Osteocyte (in vitro differentiated cells): ENCODE measurements at places on chromosomes 12 and 14. TPM values are rescaled to one million over a fixed set of nuclear protein-coding genes. Genes with fewer than 3 reads are reported as not detected.

DNA sequence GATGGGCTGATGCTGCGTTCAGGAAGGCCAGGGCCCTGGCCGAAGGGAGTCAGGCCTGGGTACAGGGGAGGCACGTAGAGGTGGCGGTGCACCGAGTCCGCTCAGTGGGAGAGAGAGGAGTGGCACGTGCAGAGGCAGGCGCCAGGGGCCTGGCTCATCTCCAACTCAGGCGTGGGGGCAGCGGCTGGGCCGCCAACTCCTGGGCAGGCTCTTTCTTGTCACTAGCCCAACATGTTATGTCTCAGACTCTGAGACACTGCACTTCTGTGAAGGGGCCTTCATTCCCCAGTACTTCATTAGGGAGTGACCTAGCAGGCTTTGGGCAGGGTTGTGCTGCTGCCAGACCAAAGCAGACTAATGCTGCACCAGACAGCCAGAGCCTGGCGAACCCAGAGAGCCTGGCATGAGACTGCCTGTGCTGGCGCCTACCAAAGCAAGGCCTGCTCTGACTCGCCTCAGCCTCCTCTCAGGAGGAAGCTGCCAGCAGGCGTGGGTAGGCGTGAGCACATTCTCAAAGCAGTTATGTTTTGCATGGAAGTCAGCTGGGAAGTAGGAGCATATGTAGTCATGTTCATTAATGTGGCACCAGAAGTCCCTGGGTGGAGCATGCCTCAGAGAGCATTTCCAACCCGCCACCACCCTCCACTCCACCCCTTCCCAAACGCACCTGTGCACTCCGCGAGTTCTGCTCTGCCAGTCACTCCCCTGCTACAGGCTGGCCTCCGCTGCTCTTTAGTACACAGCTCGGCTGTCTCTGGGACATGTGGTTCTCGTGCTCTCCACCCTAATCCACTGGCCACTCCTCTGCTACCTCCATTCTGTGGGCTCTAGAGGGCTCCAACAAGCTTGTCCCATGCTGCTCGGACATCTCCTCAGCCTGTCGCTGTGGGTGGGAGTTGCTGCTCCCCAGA, 9.7 kb downstream of the CKB start:
- DNase-seq: no peak
- no peak overlapping the region for H3K27ac ChIP-seq
- H3K4me1 ChIP-seq: peaks cover 4% of the 10 kb centered on the region
- H3K36me3 ChIP-seq: peaks cover 15% of the 10 kb centered on the region
- H3K27me3 ChIP-seq: no peaks in the 10 kb centered on the region

GRCh38 chr12:26803552-26803951, 29.4 kb downstream of the ITPR2 start:
- H3K27ac ChIP-seq: peak overlapping the region; percentile 83
- no peaks in the 10 kb centered on the region for H3K27me3 ChIP-seq
- peaks cover 45% of the 10 kb centered on the region for H3K4me1 ChIP-seq
- no peak overlapping the region for H3K4me3 ChIP-seq
- H3K36me3 ChIP-seq: peaks cover 2% of the 10 kb centered on the region

- no peaks in the 10 kb centered on the region for H3K36me3 ChIP-seq
- H3K4me1 ChIP-seq: no peaks in the 10 kb centered on the region
- H3K4me3 ChIP-seq: no peak overlapping the region
- no peaks in the 10 kb centered on the region for H3K27me3 ChIP-seq
- no peak overlapping the region for H3K27ac ChIP-seq
- DNase-seq: no peak
Measured at GRCh38 chr14:97543221-97543620, 746.0 kb downstream of the VRK1 start.

DNA sequence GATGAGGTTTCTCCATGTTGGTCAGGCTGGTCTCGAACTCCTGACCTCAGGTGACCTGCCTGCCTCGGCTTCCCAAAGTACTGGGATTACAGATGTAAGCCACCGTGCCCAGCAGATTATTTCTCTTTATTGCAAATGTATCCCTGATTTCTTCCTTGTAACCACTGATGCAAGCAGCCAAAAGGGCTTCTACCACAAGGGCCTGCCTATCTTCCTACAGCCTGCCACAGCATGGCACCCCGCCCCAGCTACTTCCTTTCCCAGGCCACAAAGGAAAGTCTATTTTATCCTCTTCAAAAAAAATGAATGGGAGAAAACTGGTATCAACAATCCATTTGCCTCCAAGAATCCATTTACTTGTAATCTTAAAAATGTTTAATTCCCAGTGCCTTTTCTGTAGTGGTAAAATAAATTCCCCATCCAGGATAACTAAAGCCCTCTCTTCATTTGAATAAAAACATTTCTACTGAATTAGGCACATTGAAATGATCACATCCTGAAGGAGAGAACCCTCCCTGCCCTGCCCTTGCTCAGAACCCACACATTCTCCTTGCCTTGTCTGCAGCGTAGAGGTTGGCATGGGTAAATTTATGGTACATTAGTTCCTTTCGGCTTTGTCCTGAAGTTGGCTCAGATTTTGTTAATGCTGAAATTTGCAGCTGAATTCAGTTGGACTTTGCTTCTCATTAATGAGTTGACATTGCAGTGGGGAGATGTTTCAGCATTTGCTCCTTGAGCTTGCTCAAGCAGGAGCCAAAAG, 19.2 kb downstream of the GPHB5 start:
- peaks cover 6% of the 10 kb centered on the region for H3K27me3 ChIP-seq
- peaks cover under 1% of the 10 kb centered on the region for H3K36me3 ChIP-seq
- H3K4me1 ChIP-seq: no peaks in the 10 kb centered on the region
- DNase-seq: no peak

GRCh38 chr12:57614948-57615500, 3.8 kb downstream of the ARHGEF25 start:
- H3K4me1 ChIP-seq: peaks cover 21% of the 10 kb centered on the region
- H3K36me3 ChIP-seq: peaks cover 29% of the 10 kb centered on the region
- H3K27ac ChIP-seq: no peak overlapping the region
- no peak overlapping the region for H3K4me3 ChIP-seq
- H3K27me3 ChIP-seq: peaks cover 12% of the 10 kb centered on the region

GRCh38 chr12:26701604-26702215, 131.3 kb downstream of the ITPR2 start:
- no peaks in the 10 kb centered on the region for H3K27me3 ChIP-seq
- H3K27ac ChIP-seq: no peak overlapping the region

Gene IFNG-AS1
- total RNA-seq: not detected in 2 replicates

GRCh38 chr12:83793616-83794015, 1106.9 kb downstream of the TMTC2 start:
- no peaks in the 10 kb centered on the region for H3K36me3 ChIP-seq
- no peak overlapping the region for H3K27ac ChIP-seq
- no peaks in the 10 kb centered on the region for H3K4me1 ChIP-seq
- H3K4me3 ChIP-seq: no peak overlapping the region
- H3K27me3 ChIP-seq: peaks cover 5% of the 10 kb centered on the region

DNA sequence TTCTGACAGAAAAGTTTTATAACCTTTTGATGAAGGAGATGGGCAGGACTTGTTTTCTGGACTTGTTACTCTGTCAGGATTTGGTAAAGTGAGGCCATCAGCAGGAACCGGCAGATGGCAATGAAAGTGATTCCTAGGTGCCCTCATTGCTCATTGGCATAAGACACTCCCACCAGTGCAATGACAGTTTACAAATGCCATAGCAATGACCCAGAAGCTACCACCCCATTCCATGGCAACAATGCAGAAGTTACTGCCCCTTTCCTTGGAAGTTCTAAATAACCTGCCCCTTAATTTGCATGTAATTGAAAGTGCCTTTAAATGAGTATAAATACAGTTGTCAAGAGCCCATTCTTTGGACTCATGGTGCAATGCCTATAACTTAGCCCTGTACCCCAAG, 222.6 kb downstream of the CEP128 start:
- H3K4me3 ChIP-seq: no peak overlapping the region
- no peaks in the 10 kb centered on the region for H3K27me3 ChIP-seq

DNA sequence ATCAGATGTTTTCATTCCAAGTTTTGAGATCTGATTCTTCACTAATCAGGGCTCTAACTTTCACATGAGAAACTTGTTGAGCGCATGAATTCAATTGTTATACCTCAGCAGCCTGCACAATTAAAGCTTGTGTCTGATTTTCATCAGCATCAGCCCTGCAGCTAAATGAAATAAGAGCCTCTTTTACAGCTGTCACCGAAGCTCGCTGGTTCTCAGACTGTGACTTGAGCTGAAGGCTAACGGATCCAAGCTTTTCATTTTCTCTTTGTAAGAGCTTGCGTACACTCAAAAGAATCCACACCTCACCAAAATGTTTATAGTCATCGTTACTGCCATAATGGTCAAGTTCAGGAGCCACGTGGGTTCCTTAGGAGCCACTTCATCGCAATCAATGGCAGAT, 65.5 kb upstream of the BEGAIN start:
- H3K4me3 ChIP-seq: no peak overlapping the region
- DNase-seq: no peak
- H3K27me3 ChIP-seq: peaks cover 18% of the 10 kb centered on the region
- H3K36me3 ChIP-seq: no peaks in the 10 kb centered on the region
- H3K4me1 ChIP-seq: no peaks in the 10 kb centered on the region
- H3K27ac ChIP-seq: no peak overlapping the region

Gene SLC25A47
- not detected in 2 replicates for total RNA-seq

- H3K27me3 ChIP-seq: peaks cover 55% of the 10 kb centered on the region
- no peak for DNase-seq
- H3K27ac ChIP-seq: no peak overlapping the region
- no peak overlapping the region for H3K4me3 ChIP-seq
Measured at GRCh38 chr12:53758081-53758729, 6.4 kb upstream of the CISTR start.

DNA sequence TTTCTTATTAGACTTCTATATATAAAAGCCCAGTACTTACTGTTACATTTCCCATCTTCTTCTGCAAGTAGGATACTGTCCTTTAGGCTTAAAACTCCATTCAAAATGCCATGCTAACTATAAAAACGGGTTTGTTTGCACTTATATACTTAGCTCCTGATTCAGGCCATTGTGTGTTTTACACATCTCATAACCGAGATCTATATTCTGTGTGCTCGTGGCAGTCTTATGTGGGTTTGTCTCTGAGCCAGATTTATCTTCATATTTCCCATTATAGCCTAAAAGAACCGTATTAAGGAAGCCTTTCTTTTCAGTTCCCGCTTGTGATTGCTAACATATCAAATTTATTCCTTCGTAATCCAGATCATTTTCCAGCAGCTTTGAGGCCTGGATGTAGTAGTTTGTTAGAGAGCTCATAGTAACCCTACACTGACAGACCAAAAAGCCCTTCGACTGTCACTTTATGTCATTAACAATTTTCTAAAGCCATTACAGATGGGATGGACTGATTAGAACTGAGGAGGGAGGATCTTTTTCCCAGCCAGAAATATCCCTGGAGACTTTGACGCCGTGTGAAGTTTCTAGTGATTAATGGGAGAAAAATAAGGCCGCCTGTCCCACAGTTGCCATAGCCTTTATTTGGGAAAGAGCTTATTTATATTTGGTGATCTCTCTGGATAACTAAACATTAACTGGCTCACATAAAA, 508.5 kb downstream of the FOXG1 start:
- H3K4me3 ChIP-seq: no peak overlapping the region
- H3K27me3 ChIP-seq: no peaks in the 10 kb centered on the region
- no peaks in the 10 kb centered on the region for H3K4me1 ChIP-seq
- no peak overlapping the region for H3K27ac ChIP-seq
- H3K36me3 ChIP-seq: no peaks in the 10 kb centered on the region

Gene TAS2R31
- total RNA-seq: 2.3 and 4.9 TPM in 2 replicates

Gene GIT2
- 49.6 and 52.6 TPM in 2 replicates for total RNA-seq

GRCh38 chr12:19614601-19615383, 175.5 kb downstream of the AEBP2 start:
- H3K36me3 ChIP-seq: peaks cover 8% of the 10 kb centered on the region
- no peak overlapping the region for H3K27ac ChIP-seq
- H3K4me1 ChIP-seq: peaks cover 2% of the 10 kb centered on the region
- no peak overlapping the region for H3K4me3 ChIP-seq

Gene KRT3
- total RNA-seq: not detected in 2 replicates

GRCh38 chr14:90111895-90112534, 50.2 kb downstream of the KCNK13 start:
- no peaks in the 10 kb centered on the region for H3K36me3 ChIP-seq
- DNase-seq: no peak
- H3K4me1 ChIP-seq: no peaks in the 10 kb centered on the region
- H3K4me3 ChIP-seq: no peak overlapping the region
- H3K27me3 ChIP-seq: peaks cover 10% of the 10 kb centered on the region

DNA sequence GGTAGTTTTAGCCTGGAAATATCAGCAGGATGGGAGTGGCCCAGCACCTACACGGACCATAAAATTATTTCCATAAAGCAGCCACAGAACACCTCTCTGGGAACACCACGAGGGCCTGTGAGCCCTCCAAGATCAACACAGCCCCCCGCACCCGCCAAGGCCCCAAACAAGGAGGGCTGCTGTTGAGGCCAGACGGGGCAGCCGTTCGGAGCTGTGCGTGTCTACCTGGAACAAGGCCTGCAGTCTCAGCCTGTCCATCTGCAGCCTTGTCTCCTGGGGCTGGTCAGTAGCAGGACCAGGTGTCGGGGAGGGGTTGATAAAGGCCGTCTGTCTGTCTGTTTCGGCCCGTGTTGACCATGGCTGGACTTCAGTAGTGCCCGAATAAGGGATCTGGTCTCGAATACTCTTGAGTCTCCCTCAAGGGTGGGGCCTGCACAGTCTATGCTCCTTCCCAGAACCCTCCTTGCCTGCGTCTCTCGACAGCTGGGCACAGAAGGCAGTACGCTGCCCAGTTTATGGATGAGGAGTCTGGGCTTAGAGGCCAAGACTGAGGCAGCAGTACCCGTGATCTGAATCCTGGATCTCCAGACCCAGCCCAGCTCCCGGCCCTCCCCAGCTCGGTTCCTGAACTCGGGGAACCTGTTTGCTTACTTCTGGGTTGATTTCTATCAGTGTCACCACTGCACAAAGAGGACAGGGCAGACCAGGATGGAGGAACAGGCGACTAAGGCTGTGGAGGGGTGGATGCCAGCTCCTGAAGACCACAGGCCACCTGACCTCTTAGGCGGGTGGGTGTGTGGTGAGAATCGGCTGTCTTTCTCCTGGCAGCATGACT, 23.1 kb upstream of the DLK1 start:
- H3K36me3 ChIP-seq: no peaks in the 10 kb centered on the region
- no peak overlapping the region for H3K4me3 ChIP-seq
- no peak for DNase-seq
- no peaks in the 10 kb centered on the region for H3K4me1 ChIP-seq

GRCh38 chr14:31059152-31059924, 33.2 kb upstream of the STRN3 start:
- H3K4me1 ChIP-seq: no peaks in the 10 kb centered on the region
- no peaks in the 10 kb centered on the region for H3K36me3 ChIP-seq
- no peak for DNase-seq
- no peak overlapping the region for H3K4me3 ChIP-seq
- H3K27me3 ChIP-seq: no peaks in the 10 kb centered on the region

GRCh38 chr14:73784181-73784987, 67.2 kb upstream of the PTGR2 start:
- no peaks in the 10 kb centered on the region for H3K27me3 ChIP-seq
- DNase-seq: no peak
- peaks cover 62% of the 10 kb centered on the region for H3K4me1 ChIP-seq

DNA sequence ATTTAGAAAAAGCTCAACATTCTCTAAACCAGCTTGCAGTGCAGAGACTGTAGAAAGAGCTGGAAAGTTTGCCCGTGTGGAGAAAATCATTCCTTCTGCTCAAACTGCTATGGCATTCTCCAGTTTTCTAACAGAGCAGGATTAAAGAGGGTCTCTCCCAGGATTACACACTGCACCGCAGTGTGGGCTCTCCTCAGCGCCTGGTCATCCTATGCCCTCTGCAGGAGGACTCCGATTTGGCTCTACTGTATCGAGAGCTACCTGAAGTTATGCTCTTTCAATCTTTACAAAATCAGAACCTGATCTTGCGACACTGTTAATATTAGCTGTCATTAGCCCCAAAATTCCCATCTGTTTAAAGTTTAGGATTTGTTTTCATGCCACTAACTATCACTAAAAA, 33.0 kb downstream of the BHLHE41 start:
- no peak overlapping the region for H3K4me3 ChIP-seq
- no peak overlapping the region for H3K27ac ChIP-seq
- no peaks in the 10 kb centered on the region for H3K36me3 ChIP-seq
- no peak for DNase-seq
